ENCODE measurements at places on chromosomes 13 and 19.

DNA sequence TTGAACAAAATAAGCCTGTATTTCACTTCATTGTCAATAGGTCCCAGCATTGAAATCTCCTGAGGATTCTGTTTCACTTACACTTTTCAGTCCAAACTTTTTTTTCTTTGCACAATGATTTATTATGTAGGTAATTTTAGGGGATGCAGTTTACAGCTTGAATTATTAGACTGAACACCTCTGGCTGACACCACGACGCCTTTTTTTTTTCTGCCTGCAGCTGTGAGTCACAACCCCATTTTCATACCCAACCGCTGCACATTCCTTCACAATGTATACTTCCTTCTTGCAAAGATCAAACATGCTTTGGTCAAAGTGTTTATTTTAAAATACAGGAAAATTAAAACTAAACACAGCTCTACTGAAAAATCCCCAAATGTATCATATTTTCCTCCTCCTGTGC, 11.4 kb downstream of the ZIC2 start:
- DNase-seq, result no peak

DNA sequence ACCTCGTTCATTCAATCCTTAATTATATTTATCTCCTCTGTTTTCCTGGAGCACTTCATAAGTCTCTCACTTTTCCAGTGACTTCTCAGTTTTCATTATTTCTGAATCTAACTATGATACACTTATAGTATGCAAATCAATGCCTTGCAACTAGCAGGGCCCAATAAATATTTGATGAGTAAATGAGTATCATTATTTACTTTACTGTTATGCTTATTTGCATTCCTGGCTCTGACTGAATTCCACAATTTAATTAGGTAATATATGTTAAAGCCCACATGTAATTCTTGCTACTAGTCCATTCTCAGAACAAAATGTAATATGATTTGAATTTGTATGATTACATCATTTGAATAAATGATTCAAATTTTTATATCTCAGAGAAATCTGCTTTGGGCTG, 1595.1 kb upstream of the MIR17HG start:
- no peak for DNase-seq

DNA sequence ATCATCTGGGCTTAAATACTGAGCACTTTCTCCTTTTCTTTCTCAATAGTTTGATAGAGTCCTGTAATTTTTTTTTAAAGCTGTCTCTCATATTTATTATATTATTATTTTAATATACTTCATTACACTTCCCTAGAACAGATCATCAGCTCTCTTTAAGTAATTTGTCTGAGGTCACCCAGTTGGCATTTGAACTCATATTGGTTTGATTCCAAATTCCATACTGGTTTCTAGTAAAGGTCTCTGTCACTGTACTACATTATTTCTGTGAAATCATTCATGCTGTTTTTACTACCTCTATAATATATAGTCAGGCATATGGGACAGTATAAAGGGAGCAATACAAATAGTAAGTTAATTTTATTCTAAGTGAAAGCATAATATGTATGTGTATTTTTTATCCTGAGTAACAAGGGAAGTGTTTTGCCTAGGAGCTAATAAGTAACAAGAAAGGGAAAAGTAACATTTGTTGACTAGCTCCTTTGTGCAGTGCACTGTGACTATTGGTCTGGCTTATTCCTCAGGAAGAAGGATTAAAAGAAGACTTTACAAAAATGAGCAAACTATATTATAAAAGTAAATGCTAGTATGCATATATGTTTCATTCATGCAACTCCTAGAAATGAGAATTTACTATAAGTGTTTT, 14.3 kb downstream of the LPAR6 start:
- no peak for DNase-seq

- no peak for DNase-seq
Measured at GRCh38 chr19:56098731-56099568, 22.1 kb downstream of the ZNF787 start.

DNA sequence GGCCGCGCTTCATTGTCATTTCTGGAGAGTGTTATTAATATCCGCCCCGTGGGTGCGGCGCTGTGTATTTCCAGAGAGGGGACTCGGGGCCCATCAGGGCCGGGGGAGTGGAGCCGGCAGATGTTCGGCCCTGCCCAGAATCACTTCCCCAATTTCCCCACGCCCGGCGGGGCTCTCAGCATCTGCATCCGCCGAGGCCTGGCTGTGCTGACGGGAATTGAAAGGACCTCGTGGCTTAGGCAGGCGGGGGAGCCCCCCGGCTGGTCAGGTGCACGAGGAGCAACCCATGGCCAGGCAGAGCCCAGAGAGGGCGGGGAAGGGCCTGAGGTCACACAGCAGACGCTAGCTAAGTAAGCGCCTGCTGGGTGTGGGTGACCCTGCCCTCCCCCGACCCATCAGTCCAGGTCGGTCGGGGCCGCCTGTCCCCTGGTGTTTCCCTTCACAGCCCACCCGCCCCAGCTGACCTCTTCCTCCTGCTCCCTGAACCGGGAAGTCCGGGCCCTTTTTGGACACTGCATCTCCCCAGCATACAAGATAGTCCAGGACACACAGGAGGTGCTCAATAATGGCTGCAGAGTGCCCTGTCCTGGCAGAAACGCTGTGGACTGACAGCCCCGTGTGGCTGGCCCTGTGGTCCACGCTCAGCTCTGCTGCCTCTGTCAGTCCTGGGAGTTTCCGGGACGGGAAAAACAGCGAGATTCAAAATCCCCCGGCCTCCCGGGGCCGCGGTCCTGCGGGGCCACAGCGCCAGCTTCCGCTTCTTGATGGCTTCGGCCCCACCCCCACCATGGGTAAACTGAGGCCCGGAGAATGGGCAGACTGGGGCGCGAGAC, 22.1 kb downstream of the ARID3A start:
- no peak for DNase-seq

GRCh38 chr19:53646144-53646543, 14.3 kb downstream of the DPRX start:
- no peak for DNase-seq

- DNase-seq, result no peak
Measured at GRCh38 chr13:45055198-45055901, 65.0 kb upstream of the GTF2F2 start.

GRCh38 chr13:89968470-89968869, 1379.0 kb upstream of the MIR17HG start:
- DNase-seq, result no peak

All from NCI-H510A treated with DMSO at 0.1 percent for 48 hours (cell line).